Stimulated activated CD4-positive, alpha-beta T cell treated with anti-CD3 and anti-CD28 coated beads, Interleukin-1b, Interleukin-23, amount 100 ng/mL, for 4 hours (primary cell): ENCODE measurements at places on chromosomes 2 and 18.

DNA sequence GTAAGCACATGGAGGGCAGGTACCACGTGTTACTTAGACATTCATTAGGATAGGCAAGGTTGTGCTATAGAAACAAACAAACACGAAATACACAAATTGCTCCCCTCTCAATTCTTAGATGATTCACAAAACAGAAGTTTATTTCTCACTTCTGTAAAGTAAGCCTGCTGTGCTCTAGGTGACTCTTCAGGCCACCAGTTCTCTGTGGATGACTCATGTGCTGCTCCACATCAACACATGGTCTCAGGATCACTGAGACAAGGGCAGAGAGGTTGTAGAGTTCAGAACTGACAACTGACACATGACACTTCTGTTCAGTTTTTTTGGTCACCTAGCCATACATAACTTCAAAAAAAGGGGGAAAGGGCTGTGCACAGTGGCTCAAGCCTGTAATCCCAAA is 70.6 kb downstream of the DAW1 start:
- no peak for DNase-seq

DNA sequence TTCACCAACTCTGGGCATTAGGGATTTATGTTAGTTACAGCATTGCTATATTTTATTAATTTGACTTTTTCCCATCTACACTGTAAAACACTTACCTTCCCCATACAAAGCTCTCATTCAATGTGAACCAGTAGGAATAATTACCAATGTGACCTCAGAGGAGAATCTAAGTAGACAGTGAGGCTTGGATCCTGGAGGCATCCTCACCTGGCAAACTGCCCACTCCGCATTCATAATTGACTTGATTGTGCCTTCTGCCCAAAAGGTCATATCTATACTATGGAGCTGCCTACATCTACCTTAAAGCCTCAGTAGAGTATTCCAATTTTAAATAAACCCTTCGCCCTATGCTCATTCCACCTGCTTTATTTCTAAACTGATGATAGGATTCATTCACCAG is 45.4 kb upstream of the SCN1A start:
- DNase-seq: no peak

DNA sequence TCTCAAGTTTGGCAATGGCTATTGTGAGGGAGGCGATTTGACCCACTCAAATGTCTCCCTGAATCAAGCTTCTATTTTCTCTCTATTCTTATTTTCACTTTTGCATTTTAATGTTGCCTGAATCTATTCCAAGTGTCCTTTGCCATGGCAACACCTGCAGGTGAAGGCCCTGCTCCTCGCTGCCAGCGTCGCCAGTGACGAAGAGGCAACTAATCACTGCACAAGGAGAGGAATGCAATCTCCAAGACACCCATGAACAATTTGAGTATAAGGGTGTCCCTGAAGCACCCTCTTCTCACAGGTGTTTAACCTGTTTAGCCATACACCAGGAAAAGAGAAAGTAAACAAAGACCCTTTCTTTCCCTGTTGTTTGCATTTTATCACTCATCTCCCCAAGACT is 165.6 kb upstream of the VRK2 start:
- no peak for DNase-seq

DNA sequence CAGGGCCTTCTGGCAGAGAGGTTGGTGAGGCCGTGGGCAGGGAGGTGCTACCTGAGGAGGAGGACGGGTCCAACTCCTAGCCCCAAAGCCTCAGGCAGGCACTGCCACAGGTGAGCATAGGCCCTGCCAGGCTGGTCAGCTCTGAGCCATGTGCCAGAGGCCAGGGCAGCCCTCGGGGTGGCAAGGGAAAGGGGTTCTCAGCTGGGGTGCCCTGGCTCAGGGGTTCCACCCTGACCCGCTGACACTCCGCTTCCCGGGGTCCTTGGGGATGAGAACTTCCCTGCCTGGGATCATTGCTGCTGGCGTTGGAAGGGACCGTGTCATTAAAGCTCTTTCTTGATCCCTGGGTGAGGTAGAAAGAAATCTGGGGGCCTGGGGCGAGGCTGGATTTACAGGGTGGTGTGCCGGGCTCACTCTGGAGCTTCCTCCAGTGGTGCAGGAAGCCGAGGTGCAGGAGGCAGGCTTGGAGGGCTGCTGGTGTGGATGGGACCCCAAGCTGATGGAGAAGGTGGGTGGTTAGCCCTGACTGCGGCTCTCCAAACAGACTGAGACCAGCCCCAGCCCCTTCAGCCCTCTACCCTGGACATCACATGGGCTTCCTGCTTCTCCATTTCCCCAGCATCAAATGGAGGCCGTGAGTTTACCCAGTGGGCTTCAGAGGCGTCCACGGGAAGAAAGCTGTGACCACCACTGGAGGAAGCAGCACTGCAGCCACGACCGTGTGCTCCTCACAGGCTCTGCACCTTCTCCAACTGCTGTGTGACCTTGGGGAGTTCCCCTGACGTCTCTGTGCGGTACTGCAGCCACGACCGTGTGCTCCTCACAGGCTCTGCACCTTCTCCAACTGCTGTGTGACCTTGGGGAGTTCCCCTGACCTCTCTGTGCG is 295.2 kb downstream of the NDUFA10 start:
- no peak for DNase-seq

DNA sequence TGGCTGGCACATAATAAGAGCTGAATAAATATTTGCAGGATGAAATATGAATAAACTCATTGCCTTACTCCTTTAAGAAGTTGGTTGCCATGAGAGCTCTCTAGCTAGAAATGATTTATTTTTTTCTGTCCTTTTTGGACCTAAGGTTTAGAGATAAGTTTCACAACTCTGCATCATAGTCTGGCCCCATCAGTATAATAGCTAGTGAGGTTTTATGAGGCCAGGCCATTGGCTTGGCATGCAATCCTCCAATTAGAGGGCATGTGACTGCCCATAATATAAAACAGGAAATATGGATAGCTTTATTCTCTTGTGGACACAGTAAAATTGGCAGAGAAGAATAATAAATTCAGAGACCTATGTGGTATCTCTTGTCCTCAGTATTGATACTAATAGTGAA is 26.2 kb upstream of the INSIG2 start:
- DNase-seq: no peak

DNA sequence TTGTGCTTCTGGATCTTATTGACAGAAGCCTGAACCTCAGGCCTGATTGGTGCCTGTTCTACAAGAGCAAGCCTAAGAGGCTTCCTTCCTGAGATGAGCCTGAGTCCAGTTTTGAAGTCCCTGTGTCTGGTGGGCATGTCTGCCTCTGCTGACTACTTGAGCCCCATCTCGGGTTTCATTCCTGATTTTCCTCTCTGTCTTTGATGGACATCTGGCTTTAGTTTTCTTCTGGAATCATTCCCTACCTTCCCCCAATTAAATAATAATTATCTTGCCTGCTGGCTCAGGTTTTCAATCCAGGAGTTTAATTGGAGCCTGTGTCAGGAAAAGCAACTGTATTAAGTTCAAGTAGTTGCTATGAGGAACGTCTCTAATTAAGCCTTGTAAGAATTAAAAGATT is 135.5 kb upstream of the MC4R start:
- no peak for DNase-seq
